Stimulated activated CD8-positive, alpha-beta memory T cell treated with anti-CD3 and anti-CD28 coated beads, Interleukin-4, amount 100 ng/mL, for 1 hour (primary cell): ENCODE measurements at places on chromosomes 6 and 20.

DNA sequence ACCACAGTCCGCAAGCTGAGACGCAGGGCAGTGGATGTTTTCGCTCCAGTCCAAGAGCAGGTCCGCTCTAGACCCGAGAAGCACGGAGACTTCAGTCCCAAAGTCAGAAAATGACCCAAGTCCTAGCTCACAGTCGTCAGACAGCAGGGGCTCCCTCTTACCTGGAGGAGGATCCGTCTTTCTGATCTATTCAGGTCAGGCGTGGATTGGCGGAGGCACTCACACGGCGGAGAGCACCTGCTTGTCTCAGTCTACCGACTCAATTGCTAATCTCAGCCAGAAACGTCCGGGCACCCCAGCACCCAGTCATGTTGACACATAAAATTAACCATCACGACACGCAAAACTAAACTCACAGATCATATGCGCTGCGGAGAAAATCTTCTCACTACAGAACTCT, 285.3 kb upstream of the CDH4 start:
- DNase-seq, result no peak

GRCh38 chr20:56706867-56707360, 77.8 kb downstream of the TFAP2C start:
- no peak for DNase-seq

DNA sequence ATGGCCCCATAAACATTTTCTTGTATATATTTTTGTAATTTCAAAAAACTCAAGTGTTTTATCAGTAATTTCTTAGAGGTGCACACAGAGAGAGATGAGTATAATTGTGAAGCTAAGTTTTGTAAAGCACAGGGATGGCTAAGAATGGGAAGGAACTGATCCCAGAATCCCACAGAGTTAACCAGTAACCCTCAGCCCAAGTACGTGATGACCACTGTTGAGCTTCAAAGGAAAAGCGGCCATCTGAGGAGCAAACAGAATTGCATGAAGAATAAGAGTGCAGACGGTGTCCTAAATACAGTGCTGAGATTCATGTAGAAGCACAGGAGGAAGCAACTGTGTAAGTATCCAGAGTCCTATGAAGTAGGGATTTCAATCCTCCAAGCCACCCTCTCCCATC, 28.1 kb upstream of the HLA-C start:
- no peak for DNase-seq

DNA sequence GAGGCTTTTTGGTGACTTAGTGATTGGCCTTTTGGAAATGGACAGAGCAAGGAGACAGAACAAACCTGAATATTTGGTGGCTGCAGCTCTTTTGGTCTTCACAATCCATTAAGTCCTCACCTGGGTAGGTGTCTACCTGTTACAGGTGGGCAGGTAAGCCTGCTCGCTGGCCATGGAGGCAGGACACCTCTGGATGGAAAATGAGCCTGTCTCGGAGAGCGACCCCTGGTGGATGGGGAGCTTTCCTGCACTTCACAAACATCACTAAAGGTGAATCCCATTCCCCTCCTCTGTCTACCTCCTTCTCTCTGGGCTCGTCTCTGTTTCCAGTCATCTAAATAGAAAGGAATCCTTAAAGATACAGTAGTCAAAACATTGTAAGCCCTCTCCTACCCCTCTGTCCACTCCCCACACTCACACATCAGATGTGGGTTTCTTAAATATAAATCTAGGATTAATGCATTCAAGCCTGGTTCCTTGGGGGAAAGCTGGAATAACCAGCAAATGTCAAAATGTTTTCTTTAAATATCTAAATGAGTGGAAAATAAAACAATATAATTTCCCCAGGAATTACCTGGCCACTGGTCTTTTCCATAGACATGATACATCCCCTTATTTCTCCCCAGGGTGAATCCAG, 304.9 kb downstream of the CDH26 start:
- DNase-seq, result peak; percentile 18

DNA sequence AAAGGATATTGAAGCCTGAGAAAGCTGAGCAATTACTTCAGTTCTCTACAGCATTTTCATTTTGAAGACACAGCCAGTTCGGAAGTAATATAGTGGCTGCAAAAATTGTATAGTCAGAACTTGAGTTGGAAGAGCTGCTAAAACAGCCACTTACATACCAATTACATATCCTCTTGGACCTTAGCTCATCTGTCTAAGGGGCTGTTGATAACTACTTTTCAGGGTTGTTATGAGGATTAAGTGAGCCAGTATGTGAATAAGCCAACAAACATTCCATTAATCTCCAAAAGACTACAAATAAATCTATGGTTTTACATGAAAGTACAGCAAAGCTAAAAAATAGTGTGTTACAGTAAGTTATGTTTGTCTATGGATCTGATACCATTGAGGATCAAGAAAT, 59.7 kb downstream of the TMEM200A start:
- DNase-seq, result no peak

DNA sequence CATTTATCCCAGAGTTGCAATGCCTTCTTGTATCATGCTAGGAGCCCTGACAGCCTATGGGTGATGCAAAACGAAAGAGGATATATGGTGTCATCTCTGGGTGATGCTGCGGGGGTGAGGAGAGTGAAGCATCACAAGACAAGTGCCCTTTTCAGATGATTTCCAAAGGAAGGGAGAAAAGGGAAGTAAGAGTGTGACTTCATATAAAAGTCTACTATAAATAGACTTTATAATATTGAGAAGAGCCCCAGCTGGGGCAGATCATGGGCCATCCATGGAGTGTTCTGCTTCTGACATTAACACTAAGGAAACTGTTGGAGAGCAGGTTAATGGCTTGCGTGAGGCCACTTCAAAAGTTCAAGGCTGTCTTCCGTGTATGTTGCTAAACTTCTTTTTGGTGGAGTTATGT, 4.4 kb downstream of the CD83 start:
- no peak for DNase-seq

- no peak for DNase-seq
These were observed 17.5 kb upstream of the SIRPA start for GRCh38 chr20:1877609-1878200.

DNA sequence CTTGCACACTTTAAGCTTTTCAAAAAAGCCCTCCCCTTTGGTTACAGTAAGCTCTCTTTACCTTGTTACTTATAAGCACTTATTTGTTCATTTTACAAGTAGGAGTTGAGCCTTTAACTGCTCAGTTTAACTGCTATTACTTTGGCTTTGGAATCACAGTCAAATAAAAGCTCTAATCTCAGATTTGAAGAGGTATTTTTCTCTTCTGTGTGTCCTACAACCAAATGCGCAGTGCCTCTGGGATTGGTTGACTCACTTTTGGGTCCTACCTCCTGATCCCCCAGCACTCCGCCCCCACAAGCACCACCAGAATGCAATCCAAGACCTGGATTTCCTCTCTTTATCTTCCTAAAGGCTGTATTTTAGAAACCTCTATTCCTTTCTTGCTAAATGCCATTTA, 2.5 kb downstream of the NCOA7 start:
- no peak for DNase-seq

- DNase-seq, result no peak
These were observed 293.5 kb downstream of the ARHGAP18 start for GRCh38 chr6:129416337-129416990.

GRCh38 chr6:54747955-54748354, 98.6 kb upstream of the FAM83B start:
- no peak for DNase-seq

DNA sequence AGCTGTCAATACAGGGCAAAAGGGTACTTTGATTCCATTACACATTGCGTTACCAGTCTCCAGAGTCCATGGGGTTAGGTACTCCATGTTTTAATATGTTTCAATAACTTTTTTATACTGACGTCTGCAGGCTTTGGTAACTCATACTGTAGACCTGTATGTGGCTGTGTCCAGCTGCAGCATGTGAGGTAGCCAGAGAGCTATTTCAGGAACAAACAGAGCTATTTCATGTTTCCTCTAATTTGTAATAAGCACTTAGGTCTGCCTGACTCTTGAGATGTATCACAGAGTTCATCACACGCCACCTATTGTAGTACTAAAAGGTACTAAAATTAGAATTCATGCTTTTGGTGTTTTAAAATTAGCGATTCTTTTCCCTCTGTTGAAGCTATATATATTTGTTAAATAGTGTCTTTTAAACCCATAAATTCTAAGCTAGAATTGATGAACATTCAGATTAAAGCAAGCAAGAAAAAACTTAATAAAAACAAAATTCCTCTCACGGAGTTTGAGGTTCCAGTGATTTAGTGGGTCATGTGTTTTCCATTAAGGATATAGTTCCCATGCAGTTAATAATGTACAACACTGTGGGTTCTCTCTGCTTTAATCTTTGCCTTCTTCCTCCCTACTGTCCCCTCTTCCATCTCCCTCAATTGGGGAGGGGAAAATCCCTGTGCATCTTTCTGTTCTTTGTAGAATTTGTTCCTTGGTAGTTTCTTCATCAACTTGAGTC, 37.0 kb downstream of the FOXO3 start:
- no peak for DNase-seq
